ENCODE measurements at places on chromosomes 6 and 20.

GRCh38 chr6:44682987-44683779 is 295.7 kb downstream of the CDC5L start:
- DNase-seq = peak; percentile 30

DNA sequence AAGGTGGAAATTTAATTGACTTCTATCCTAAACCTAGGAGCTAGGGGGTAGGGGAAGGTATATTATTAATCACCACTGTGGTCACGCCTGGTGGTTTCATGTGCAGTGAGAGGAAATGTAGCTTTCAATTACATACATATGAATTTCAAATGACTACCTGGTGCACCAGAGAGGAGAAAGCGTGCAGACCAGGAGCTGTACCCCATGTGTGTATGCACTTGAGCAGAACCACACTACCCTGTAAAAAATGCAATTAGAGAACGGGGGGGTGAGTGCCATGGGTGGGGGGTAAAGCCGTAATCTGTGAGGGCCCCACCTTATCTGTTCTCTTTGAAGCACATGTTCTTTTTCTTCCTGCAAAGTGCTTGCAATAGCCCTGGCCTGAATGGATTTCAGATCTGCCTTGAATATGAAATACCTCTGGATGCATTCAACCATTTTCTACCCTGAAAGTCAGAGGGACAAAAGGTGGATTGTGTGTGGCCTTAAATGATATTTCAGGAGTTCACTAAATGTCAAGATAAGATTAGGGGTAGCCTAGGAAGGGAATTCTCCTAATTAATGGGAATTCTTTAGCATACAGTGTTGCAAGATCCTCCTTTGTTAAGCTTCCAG is 30.9 kb upstream of the EDN3 start:
- no peak for DNase-seq

DNA sequence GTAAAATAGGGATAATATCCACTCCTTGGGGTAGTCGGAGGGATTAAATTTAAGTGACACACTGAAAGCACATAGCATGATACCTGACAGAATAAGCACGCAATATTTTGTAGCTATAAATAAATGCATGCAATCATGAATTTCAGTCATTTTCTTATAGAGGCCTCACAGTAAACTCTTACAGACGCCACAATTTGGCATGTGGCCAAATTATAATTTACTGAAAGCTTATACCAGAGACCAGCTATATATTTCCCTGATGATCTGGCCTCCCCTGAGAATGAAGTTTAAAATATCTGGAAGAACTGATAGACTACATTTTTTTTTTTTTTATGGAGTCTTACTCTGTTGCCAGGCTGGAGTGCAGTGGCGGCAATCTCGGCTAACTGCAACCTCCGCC is 40.9 kb downstream of the QRSL1 start:
- DNase-seq = no peak

GRCh38 chr20:63101781-63102720 is 95.3 kb upstream of the BHLHE23 start:
- DNase-seq = peak; percentile 59

GRCh38 chr6:25169961-25170360 is 109.2 kb upstream of the CARMIL1 start:
- no peak for DNase-seq

- DNase-seq = no peak
These were observed 661.9 kb upstream of the GJE1 start for GRCh38 chr6:141470810-141471209.

GRCh38 chr6:137915790-137916189 is 48.7 kb downstream of the TNFAIP3 start:
- DNase-seq = no peak

DNA sequence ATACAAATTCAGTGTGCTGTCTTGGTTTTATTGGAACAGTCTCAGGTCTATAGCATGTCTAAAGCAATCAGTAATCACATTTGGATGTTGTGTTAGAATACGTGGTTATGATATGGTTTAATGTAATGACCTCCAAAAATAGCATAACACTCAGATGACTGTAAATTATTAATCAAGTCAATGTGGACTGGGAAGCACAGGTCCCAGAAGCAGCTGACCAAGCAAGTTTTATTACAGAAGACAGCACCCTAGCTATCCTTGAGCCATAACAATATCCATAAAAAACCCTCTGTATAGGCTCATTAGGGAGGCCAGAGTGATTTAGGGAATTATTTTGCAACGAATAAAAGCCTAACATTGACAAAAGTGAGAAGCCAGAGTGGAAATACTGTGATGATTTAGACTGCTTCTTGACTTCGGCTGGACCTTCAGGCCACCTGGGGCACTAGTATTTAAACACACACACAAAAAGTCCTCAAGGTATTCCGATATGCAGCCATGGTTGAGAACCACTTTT is 66.9 kb downstream of the RSPH3 start:
- no peak for DNase-seq
